Testis (tissue), 5 donors: ENCODE measurements at places on chromosomes 12 and 14. TPM values are rescaled to one million over a fixed set of nuclear protein-coding genes. Genes with fewer than 3 reads are reported as not detected.

MYO1H gene
- 1.7 TPM for total RNA-seq

SCYL2 gene
- total RNA-seq = 75.4 TPM

RTN1 gene
- 11.1 TPM for total RNA-seq

SOAT2 gene
- total RNA-seq = not detected

RAPGEF3 gene
- 30.2 TPM for total RNA-seq

TTC8 gene
- total RNA-seq = 144 TPM

TMED10 gene
- total RNA-seq = 334 TPM

SP7 gene
- total RNA-seq = 0.56 TPM

GALNT8 gene
- total RNA-seq = 16.0 TPM

SCNN1A gene
- total RNA-seq = 43.1 TPM

LRP6 gene
- 39.3 TPM for total RNA-seq

VASH1 gene
- total RNA-seq = 31.7 TPM

DNA sequence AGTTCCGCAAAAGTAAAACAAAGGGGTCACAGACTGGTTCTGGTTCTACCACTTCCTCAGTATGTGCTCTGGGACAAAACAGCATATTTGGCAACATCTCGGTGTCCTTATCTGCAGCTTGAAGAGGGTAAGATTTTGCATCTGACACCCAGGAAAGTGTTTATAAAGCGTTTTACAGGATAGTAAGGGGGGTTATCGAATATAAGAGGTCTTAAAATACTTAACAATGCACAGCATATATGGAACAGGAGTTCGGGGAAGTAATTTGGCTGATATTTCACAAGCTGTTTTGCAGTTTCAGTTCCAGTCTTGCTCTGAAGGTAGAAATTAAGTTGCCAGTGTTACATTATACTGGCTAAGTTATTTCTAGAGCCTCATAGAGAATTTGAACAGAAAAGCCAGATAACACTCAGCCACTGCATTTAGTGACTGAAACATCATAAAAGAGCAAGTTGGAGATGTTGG, 904 bp upstream of the MAP4K5 start:
- H3K4me3 ChIP-seq = peak overlapping the region; percentile 96
- no peaks in the 10 kb centered on the region for H3K36me3 ChIP-seq
- H3K4me1 ChIP-seq = peaks cover 8% of the 10 kb centered on the region
- H3K27me3 ChIP-seq = no peaks in the 10 kb centered on the region
- peak overlapping the region; percentile 98 for H3K27ac ChIP-seq
- no peak for DNase-seq

DNA sequence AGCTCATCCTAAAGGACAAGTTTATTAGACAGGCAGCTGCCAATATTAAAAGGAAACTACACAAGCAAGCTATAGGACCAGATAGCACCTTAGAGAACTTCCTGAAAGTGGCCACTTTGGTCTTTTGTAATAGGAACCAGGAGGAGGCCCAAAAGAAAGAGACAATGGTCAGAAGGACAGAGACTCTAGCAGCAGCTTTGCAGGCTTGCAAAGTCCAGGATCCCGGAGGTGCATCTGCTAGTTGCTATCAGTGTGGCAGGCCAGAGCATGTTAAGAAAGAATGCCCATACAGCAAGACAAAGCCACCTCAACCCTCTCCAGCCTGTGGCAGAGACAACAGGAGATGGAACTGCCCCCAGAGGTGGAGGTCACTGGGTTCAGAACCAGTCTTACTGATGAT, 23.4 kb downstream of the APOBEC1 start:
- no peak overlapping the region for H3K4me3 ChIP-seq
- H3K36me3 ChIP-seq = no peaks in the 10 kb centered on the region
- DNase-seq = no peak
- H3K4me1 ChIP-seq = no peaks in the 10 kb centered on the region

DNA sequence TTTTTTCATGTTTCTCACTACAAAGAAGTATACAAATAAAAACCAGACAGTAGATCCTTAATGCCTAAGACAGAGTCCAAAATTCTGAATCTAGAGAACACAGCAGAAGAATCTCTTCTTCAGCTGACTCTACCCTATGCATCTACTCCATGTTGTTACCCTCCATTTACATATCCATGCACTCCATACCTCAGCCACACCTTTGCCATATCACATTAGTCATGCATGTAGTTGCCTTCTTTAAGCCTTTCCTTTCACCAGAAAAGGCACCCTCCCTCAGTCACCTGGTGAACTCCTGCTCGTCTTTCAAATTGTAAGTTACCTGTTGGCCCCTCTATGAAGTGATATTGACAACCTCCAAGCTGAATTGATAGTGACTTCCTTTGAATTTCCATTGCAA, 271.2 kb upstream of the FAR2 start:
- no peak for DNase-seq
- H3K27me3 ChIP-seq = no peaks in the 10 kb centered on the region
- H3K27ac ChIP-seq = no peak overlapping the region
- no peaks in the 10 kb centered on the region for H3K4me1 ChIP-seq
- no peaks in the 10 kb centered on the region for H3K36me3 ChIP-seq

- H3K4me1 ChIP-seq = peaks cover 11% of the 10 kb centered on the region
- H3K27me3 ChIP-seq = no peaks in the 10 kb centered on the region
- H3K36me3 ChIP-seq = no peaks in the 10 kb centered on the region
- H3K4me3 ChIP-seq = peak overlapping the region; percentile 97
- peak; percentile 43 for DNase-seq
Observed at GRCh38 chr12:3077572-3078081, 448 bp downstream of the TSPAN9 start.

DNA sequence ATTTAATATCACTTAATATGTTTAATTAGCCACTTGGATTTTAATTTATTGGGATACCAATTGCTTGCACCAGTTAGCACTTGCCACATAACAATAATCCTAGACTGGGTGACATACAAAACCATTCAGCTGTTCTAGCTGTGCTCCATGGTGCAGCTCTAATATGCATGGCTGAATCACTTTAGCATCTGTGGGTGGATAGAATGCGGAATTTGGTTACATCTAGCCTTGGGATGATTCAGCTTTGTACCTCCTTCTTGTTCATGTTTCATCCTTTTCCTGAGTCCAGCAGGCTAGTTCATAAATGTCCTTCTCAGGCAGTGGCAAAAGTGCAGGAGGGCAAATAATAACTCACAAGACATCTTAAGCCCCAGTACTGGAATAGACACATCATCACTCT, 1263.0 kb downstream of the LRFN5 start:
- no peaks in the 10 kb centered on the region for H3K4me1 ChIP-seq
- H3K4me3 ChIP-seq = no peak overlapping the region
- H3K27ac ChIP-seq = no peak overlapping the region
- no peak for DNase-seq

GRCh38 chr14:63273717-63274655, 44.7 kb downstream of the GPHB5 start:
- H3K36me3 ChIP-seq = no peaks in the 10 kb centered on the region
- peak; percentile 43 for DNase-seq
- no peak overlapping the region for H3K27ac ChIP-seq
- no peaks in the 10 kb centered on the region for H3K4me1 ChIP-seq

GRCh38 chr12:100656856-100657255, 83.4 kb downstream of the GAS2L3 start:
- DNase-seq = no peak
- no peak overlapping the region for H3K27ac ChIP-seq
- H3K4me1 ChIP-seq = no peaks in the 10 kb centered on the region
- no peaks in the 10 kb centered on the region for H3K27me3 ChIP-seq

DNA sequence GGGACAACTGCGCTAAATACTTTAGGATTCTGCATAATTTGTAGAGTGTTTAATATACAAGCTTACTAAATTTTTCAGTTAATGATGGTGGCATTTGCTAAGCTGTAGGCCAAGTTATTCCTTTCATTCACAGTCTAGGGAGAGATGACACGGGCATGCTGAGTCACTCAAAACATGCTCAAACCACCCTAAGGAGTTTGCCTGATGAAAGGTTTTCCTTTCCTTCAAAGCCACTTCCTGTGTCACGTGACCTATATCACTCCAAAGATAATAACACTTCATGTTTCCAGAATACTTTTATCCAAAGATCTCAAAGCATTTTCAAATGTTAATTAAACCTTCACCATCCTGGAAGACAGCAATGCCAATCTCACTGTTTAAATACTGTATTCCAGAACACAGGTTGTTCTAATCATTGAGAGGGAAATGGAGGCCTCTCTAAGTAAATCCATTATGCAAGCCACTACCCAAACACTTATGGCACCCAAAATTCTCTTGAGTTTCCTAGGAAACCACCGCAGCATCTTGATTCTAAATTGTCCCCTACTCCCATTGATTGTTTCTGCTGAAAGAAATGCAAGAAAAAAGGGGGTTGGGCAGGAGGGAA, 207.0 kb upstream of the CDKN3 start:
- no peaks in the 10 kb centered on the region for H3K36me3 ChIP-seq
- no peak overlapping the region for H3K27ac ChIP-seq
- no peaks in the 10 kb centered on the region for H3K4me1 ChIP-seq
- no peaks in the 10 kb centered on the region for H3K27me3 ChIP-seq
- DNase-seq = no peak
- H3K4me3 ChIP-seq = no peak overlapping the region

DNA sequence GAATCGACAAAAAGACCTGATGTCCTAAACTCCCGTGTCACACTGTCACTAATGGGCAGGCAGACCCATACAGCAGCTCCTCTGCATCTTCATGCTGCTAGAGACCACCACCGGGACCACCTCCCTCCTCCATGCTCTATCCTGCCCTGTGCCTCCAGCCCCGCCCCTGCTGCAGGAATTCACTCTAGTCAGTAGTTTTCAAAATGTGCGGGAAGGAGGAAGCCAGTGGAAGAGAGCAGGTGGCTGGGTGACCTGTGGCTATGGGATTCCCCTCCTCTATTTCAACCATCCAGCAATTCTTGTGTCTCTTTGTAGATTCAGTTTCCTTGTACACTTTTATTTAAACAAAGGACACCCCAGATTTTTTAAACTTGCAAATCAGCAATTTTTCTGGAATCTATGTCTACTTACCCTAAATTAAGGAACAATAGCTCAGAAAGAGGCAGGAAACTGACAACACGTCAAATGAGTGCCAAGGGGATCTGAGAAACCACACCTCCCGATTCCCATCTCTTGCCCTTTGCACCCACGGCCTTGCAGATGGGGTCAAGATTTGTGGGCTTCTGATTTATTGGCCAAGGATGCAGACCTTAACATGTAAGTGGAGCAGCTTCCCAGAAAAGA, 20.4 kb upstream of the MAP1LC3B2 start:
- H3K27ac ChIP-seq = no peak overlapping the region
- no peaks in the 10 kb centered on the region for H3K36me3 ChIP-seq
- peaks cover 16% of the 10 kb centered on the region for H3K4me1 ChIP-seq
- H3K27me3 ChIP-seq = no peaks in the 10 kb centered on the region

- no peak overlapping the region for H3K27ac ChIP-seq
- DNase-seq = no peak
- no peak overlapping the region for H3K4me3 ChIP-seq
- H3K36me3 ChIP-seq = no peaks in the 10 kb centered on the region
- no peaks in the 10 kb centered on the region for H3K4me1 ChIP-seq
Observed at GRCh38 chr12:4203772-4204376, 69.7 kb upstream of the CCND2 start.

GRCh38 chr14:33061667-33062325, 123.1 kb downstream of the NPAS3 start:
- no peaks in the 10 kb centered on the region for H3K36me3 ChIP-seq
- no peaks in the 10 kb centered on the region for H3K27me3 ChIP-seq

DNA sequence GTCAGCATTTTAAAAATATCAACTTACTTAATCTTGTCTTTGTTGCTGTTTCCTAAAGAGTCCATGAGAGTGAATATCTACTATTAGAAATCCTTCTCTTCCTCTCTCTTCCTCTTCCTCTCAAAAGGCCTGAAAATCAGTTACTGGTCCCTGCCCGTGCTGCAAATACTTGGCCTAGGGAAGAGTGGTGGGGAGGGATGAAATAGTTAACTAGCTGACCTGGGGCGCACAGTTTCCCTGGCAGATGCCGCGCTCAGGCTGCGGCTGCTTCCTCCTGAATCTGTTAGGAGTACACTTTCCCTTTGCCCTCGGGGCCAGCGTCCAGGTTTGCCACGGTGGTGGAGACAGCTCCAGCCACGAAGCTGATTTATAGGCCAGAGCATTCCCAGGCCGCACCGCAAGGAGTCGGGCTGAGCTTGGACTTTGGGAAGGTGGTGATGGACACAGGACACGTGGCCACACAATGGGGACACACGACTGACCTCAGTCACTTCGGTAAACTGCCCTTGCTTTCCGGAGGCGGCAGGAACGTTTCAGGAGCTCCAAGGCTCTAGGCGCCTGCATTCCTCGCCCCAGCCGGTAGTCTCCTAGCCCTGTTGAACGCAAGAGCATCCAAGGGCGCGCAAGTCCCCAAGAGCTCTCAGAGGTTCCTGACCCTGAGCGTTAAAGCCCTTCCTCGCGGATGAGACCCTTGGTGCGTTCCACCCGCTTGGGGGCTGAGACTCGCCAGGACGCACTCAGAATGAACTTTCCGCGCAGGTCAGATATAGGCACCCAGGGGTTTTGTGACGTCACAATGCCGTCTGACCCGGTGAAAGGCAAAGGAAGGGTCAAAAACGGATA, 7.1 kb upstream of the ASCL1 start:
- peak overlapping the region; percentile 35 for H3K4me3 ChIP-seq
- no peaks in the 10 kb centered on the region for H3K4me1 ChIP-seq
- peak; percentile 78 for DNase-seq

- H3K4me3 ChIP-seq = no peak overlapping the region
- no peaks in the 10 kb centered on the region for H3K36me3 ChIP-seq
- no peaks in the 10 kb centered on the region for H3K27me3 ChIP-seq
- no peak overlapping the region for H3K27ac ChIP-seq
Observed at GRCh38 chr14:85579942-85580341, 50.0 kb downstream of the FLRT2 start.

GRCh38 chr12:30880061-30880460, 46.5 kb upstream of the TSPAN11 start:
- no peaks in the 10 kb centered on the region for H3K27me3 ChIP-seq
- H3K4me1 ChIP-seq = no peaks in the 10 kb centered on the region
- DNase-seq = no peak
- H3K27ac ChIP-seq = no peak overlapping the region
- no peak overlapping the region for H3K4me3 ChIP-seq

DNA sequence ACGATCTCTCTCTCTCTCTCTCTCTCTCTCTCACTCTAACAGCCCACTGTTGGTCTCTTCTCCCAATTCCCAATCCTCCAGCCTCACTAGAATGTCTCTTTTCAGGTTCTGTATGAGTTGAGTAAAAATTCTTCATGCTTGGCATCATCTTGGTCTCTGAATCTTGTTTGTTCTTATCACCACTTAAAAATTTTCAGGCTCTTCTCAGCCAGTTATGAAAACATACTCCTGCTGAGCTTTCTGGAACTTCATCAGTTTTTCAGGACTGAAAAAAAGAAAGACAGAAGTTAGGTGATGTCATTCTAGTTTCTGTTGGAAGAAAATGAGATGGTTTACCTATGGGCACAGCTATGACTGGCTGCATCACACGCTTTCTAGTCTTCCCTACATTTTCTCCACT, 11.5 kb upstream of the IL22 start:
- H3K27ac ChIP-seq = no peak overlapping the region
- no peak overlapping the region for H3K4me3 ChIP-seq
- H3K27me3 ChIP-seq = no peaks in the 10 kb centered on the region
- DNase-seq = no peak
- no peaks in the 10 kb centered on the region for H3K4me1 ChIP-seq

DNA sequence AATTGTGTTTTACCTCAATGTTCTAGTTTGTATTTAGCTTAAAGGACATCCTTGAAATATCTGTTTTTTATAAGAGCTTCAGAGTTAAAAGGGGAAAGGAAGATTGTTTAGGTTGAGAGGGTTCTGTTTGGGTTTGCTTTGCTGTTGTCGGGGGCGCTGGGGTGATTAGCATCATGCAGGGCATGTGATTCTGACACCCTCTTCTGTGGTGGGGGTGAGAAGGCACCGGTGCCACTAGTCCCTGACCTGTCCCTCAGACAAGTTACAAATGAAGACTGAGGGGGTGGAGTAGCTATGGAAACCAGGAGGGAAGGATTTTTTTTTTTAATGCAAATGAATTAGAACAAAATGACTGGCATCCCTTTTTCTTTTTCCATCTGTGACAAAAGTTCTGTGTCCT, 291.3 kb downstream of the RPAP3 start:
- H3K27ac ChIP-seq = no peak overlapping the region
- no peak overlapping the region for H3K4me3 ChIP-seq
- H3K27me3 ChIP-seq = no peaks in the 10 kb centered on the region
- H3K36me3 ChIP-seq = no peaks in the 10 kb centered on the region
